ENCODE measurements at places on chromosomes 7 and 10.

DNA sequence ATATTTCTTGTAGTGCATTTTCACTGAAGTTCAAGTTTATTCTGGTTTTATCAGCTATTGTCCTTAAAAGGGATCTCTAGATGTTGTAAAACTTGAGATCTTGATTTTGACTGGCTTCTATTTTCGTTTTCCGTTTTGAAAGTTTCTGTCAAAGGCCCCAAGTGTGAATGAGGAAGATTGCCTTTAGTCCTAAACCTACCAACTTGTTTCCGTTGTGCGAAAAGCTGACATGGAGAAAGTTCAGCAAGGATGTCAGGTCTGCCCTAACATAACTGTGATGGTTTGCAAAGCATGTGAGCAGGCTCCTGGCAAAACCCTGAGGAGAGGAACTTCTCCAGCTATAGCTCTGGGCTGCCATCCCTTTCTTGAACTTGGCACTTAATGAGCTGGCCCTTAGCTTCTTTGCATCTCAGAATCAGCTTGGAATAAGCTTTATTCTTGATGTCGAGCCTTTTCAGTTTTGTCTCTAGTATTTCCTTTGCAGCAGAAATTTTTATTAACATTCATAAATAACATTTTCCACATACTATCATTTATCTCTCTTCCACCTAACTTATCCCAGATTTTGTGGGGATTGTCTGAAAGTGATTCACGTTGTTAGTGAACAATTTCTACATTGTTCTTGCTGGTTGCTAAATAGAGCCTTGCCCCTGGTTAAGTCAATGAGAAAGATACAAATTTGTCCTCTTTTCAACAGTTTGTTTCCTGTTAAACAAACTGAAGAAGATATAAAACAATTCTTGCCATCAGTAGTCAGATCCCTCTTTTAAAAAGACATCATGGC, 559.4 kb downstream of the SUGCT start:
- no peak for DNase-seq

- peak; percentile 55 for DNase-seq
These were observed 96.1 kb upstream of the MKLN1 start for GRCh38 chr7:131231381-131232220.

GRCh38 chr7:14806891-14807290, 95.7 kb downstream of the DGKB start:
- no peak for DNase-seq

- DNase-seq, result no peak
These were observed 66.4 kb downstream of the MGAM2 start for GRCh38 chr7:142177869-142178268.

DNA sequence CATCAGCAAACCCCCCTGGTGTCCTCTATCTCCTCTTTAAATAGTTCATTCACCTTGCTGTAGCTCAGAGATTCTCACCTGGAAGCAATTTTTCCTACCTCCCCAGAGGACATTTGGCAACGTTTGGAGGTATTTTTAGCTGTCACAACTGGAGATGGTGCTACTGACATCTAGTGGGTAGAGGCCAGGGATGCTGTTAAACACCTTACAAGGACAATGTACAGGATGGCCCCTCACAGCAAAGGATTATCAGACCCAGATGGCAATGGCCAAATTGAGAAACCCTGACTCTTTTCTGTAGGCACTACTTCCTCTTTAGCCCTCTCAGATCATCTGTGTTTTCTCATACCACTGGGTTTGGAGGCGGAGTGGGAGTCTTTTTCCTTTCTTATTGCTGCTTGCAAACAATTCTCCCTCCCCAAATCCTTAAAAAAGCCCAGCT, 13.2 kb upstream of the TRA2A start:
- DNase-seq, result peak; percentile 14

DNA sequence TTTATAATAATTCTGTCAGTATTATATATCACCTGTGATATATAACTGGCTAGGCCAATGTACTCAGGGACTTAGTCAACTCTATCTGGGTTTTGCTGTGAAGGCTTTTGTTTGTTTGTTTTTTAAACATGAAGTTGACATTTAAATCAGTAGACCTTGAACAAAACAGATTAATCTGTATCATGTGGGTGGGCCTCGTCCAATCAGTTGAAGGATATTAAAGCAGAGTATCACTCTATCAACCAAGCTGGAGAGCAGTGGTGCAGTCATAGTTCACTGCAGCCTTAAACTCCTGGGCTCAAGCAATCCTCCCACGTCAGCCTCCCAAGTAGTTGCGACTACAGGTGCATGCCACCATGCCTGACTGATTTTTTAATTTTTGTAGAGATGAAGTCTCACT, 870.2 kb downstream of the TYW1 start:
- DNase-seq, result no peak

Data from fibroblast of gingiva (primary cell).